HL-60 (cell line): ENCODE measurements at places on chromosomes 2 and 18.

GRCh38 chr2:103346780-103347179 lies 584.9 kb downstream of the TMEM182 start:
- no peak for DNase-seq

DNA sequence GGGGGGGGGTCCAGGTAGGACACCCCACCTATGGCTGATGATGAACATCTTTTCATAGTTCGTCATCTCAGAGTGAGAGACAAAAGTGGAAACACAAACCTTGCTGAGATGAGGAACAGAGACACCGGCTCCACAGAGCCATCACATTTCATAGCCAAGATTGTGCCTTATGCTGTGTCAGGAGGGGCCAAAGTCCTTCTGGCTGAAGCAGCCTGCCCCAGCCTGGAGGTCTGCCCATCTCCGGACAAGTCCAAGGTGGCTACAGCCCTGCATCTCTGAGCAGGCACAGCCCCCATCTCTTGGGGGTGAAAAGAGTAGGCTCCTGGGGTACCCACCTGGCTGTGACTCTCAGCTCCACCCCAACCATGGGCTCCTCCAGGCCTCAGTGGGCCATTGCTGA lies 70.3 kb downstream of the ZBTB7C start:
- no peak for DNase-seq

- DNase-seq: no peak
Observed at GRCh38 chr18:11005528-11005927, 143.8 kb downstream of the PIEZO2 start.

DNA sequence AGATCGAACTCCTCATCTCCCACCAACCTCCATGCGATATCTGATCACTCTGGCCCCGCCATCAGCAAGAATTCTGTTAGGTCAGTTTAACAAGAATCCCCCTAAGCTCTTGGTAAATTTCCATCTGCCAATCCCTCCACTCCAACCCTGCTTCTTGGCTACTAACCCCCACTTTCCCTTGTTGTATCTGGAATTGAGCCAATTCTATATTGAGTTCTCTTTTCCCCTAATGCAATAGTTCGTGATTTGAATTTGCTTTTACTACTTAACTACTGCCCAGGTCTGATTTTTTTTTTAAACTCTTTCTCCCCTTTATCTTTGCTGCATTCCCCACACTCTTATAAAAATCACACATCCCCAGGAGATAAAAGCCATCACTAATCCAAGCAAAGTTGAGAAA lies 159.3 kb upstream of the STK17B start:
- no peak for DNase-seq

GRCh38 chr2:165453561-165454094 lies 15.9 kb upstream of the CSRNP3 start:
- DNase-seq: no peak
